WTC11 (cell line): ENCODE measurements at places on chromosomes 12 and 14. TPM values are rescaled to one million over a fixed set of nuclear protein-coding genes. Genes with fewer than 3 reads are reported as not detected.
A peak's percentile ranks its signal among the peaks of the same experiment; 100 is the strongest.

Gene IPO8
- total RNA-seq, result 41.2 to 44.8 TPM (median 43.1 TPM) in 3 replicates

- DNase-seq, result no peak
Measured at GRCh38 chr12:57609781-57610553, 1.3 kb upstream of the ARHGEF25 start.

GRCh38 chr14:59582845-59583509 lies 6.4 kb upstream of the CCDC175 start:
- peak; percentile 45 for DNase-seq

- no peak for DNase-seq
Measured at GRCh38 chr12:131855521-131856142, 27.4 kb downstream of the MMP17 start.
